HuH-7.5 (cell line): ENCODE measurements at places on chromosomes 1 and 21.

- no peak for DNase-seq
Observed at GRCh38 chr1:108661030-108661609, at the start of gene HENMT1. Gene HENMT1 (minus strand): TSS chr1:108661093. CDS start chr1:108659884, 1,209 bp downstream.

- peak; percentile 89 for DNase-seq
Observed at GRCh38 chr1:46480959-46481646, 8.5 kb upstream of the DMBX1 start.

DNA sequence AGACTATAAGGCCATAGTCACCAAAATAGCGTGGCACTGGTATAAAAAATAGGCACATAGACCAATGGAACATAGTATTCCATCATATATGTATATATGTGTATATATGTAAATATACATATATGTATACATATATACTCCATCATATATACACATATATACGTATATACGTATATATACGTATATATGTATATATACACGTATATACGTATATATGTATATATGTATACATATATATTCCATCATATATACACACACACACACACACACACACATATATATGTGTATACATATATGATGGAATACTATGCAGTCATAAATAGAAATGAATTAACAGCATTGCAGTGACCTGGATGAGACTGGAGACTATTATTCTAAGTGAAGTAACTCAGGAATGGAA, 204.6 kb downstream of the LTN1 start:
- DNase-seq: no peak

DNA sequence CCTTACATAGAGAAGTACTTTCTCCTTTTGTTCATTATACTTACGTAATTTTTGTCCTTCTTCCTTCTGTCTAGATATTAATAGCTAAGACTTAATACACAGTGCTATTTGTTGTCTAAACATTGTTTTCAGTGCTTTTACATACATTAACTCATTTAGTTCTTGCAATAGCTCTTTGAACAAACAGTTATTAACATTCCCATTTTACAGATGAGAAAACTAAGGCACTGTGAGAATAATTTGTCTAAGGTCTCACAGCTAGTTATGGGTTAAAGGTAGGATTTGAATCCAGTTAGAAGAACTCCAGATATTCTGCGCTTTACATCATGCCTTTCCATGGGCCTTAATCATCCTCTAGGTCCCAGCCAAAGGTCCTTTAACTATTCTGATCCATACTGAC, 19.6 kb downstream of the CCDC17 start:
- no peak for DNase-seq

GRCh38 chr21:21051109-21052055, 53.2 kb downstream of the NCAM2 start:
- DNase-seq: no peak

GRCh38 chr1:153626904-153627714, at the start of gene S100A13:
Gene S100A13 (minus strand): TSS chr1:153627505. CDS start chr1:153626472, 1,033 bp downstream.
- peak; percentile 90 for DNase-seq

- no peak for DNase-seq
Observed at GRCh38 chr1:225860107-225860506, 22.1 kb downstream of the TMEM63A start.

- DNase-seq: no peak
Observed at GRCh38 chr1:152190589-152190988, 31.6 kb upstream of the RPTN start.

GRCh38 chr1:51990478-51990965, at the start of gene RAB3B:
Gene RAB3B (minus strand): TSS chr1:51990700. CDS start chr1:51977117, 13,583 bp downstream.
- DNase-seq: peak; percentile 69

DNA sequence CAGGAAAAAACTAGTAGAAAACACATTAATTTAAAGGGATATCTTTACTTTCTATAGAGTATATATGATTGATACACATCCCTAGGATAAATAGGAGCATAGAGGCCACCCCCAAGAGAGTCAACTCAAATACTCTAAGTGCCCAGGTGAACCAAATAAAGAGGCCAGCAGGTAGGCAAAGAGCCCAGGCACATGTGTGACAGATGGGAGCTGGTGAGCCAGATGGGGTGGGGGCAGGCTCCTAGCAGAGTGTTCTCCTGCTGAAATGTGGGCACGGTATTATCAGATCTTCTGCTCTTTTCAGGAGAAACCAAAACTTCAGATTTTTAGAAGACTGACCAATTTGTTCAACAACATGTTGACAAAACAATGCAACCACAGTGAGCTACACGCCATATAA, 333.4 kb upstream of the PKN2 start:
- DNase-seq: no peak

DNA sequence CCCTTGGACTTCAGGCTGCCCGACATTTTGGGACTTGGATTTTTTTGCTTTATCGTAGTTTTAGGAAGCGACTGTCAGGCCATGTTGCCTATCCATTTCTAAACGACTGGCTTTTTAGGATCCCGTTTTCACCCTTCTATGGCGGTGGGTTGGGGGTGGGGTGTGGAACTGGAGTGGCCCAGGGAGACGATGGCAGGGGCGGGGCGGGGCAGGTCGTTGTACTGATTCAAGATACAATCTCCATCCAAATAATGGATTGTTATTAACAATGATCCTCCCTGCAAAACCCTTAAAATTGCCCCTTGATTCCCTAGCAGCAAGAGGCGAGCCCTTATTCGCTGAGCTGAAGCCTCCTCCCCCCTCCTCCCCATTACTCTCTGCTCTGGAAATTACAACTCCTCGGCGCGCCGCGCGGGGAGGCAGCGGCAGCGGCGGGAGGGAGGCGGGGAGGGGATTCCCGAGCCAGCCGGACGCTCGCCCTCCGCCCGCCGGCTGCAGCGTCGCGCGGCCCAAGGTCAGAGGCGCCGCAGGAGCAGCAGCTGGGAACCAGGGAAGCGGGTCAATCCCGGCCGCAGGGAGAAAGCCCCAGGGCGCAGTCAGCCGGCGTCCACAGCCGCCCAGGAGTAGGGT, at the start of gene TRIM67:
TRIM67 (plus strand) TSS at position 392 of the 630 bp plus-strand sequence. CDS start 912 bp downstream, outside the sequence.
- DNase-seq: peak; percentile 77

GRCh38 chr1:234212764-234213657, 160.2 kb upstream of the COA6 start:
- DNase-seq: peak; percentile 55

- DNase-seq: no peak
Observed at GRCh38 chr1:234758851-234759250, 148.9 kb upstream of the IRF2BP2 start.

DNA sequence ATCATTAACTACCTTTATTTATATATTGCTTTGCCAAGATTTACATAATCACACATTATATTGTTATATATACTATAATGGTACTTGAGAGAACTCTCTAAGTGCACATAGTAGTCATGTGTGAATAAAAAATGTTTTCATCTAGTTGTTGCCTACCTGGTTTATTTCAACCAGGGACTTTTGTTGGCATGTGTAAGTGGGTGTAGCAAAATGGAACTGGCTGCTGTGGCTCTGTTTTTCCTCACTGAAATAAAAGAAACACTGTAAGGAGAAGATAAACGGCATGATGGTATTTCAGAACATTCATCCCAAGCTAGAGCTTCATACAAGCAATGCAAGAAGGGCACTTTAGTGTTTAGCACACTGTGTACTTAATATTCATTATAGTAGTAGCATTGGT, 14.9 kb downstream of the RBBP4 start:
- no peak for DNase-seq
